NCI-H1436 (cell line): ENCODE measurements at places on chromosomes 1 and 21.

- DNase-seq: no peak
These were observed 558 bp upstream of the BTG3 start for GRCh38 chr21:17613242-17613676.

DNA sequence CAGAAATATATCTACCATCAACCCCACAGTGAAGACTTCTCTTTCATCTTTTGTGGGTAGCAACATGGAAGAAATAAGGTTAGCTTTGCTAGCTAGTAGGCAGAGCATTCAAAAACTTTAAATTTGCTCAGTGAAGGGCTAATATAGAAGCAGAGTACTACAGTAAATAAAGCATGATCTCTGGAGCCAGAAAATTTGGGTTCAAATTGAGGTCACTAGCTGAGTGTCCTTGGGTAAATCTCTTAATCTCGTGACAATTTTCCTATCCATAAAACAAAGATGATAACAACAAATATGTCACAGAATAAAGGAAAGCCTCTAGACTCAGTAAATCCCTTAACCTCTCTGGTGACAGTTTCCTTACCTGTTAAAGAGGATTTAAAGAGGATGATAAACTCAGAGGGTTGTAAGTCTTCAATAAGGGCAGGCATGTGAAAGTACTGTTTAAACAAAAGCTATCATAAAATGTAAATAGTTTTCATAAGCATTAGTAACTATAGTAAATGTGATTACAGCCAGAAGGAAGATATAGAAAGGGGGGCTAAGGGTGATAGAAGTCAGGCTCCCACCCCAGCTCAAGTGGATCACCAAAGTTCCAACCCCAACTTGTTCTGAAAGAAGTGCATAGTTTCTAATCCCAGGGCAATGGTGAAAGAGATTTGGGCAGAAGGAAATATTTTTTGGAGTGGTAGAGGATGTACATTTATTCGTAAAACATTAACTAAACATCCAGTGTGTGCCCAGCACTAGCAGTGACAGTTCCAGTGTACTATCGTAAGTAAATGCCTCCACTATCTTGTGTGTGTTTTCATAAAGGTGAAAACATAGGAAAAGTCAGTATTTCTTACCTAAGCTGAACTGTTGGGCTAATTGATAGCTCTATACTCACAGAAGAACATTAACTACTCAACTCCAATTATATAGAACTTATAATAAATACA lies 24.8 kb downstream of the TM2D1 start:
- no peak for DNase-seq

DNA sequence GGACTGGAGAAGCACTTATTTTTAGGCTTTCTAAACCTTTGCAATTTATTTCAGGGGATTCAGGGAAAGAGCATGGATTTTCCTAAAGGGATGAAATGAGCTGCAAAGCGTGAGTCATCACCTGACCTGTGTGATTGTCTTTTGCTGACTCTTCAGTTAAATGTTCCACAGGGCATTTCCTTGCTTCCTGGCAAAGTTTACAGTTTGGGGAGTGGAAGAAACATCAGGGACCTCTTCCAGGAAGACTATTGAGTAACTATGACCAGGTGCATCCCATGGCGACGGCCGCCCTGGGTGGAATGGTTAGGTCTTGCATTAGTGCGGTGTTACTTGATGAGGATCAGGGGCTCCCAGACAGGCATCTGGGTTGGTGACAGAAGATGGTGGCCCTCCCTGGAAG lies 79.5 kb upstream of the SIPA1L2 start:
- DNase-seq: no peak

DNA sequence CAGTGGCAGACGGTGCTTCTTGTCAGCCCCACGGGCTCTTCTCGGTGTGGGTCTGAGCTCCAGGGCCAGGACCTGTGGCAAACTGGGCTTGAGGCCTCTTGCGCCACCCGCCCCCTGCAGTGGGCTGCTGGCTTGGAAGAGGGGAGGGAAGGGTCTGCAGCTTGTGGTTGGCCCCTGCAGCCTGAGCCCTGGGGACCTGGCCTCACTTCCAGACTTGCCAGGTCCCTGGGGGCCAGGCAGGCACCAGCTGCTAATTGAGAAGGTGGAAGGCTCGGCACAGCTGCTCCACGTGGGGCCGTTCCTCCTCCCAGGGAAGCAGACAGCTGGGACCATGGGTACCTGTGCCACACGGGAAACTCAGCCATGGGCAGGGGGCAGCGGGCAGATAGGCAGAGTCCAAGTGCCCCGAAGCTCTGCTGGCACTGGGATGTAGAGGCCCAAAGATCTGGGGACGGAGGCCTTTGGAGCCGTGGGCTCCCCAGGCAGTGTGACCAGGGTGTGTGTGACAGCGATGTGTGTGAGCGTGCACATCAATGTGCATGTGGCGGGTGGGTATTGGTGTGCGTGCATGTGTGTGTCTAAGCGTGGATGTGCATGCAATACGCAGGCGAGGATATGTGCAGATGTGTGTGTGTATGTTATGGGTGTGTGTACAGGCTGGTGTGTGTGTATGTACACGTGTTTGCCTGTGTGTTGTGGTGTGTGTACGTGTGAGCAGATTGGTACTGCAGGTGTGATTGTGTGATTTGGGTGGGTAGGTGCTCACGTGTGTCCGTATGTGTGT lies 39.3 kb downstream of the TP73 start:
- no peak for DNase-seq

DNA sequence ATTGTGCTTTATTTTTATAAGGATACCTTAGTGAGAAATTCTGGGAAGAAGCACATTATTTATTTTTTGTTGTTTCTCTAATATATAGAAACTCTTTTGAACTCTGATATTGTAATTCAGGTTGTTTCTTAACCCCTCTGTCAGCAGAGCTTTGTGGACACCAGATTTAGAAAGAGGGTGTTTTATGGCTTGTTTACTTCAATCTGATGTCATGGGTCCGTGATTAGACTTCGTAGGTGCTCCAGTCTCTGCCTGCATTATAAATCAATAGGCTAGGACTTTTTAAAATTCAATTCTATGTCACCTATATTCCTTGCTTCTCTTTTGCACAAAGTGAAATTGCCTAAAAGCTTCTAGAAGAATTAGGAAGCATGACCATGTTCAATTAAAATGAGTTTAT lies 47.3 kb upstream of the CCDC190 start:
- DNase-seq: no peak
